ENCODE measurements at places on chromosomes 6 and 20. TPM values are rescaled to one million over a fixed set of nuclear protein-coding genes. Genes with fewer than 3 reads are reported as not detected.

DNA sequence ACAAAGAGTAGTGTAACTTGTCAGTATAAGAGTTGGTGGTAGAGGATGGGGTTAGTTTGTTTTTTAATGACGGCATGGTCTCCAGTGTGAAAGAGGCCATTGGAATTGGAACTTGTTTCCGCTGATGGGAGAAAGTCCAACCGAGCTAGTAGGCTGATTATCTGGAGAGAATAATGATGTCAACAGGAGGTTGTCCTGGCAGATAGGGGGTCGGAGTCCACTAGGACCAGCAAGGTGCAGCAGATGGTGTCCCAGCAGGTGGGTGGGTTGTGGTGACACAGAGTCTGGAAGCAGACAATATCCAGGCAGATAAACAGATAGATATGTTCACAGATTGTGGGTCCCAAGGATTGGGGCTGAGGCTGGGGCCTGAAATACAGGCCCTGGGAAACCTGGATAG is 35.1 kb downstream of the PKIB start:
- H3K36me3 ChIP-seq = no peaks in the 10 kb centered on the region
- no peaks in the 10 kb centered on the region for H3K4me1 ChIP-seq
- no peak for DNase-seq
- H3K27me3 ChIP-seq = no peaks in the 10 kb centered on the region

GRCh38 chr20:44746367-44747165 is 901 bp downstream of the KCNK15 start:
- no peak overlapping the region for H3K27ac ChIP-seq
- DNase-seq = no peak
- peaks cover 4% of the 10 kb centered on the region for H3K4me1 ChIP-seq
- H3K4me3 ChIP-seq = peak overlapping the region; percentile 57

DNA sequence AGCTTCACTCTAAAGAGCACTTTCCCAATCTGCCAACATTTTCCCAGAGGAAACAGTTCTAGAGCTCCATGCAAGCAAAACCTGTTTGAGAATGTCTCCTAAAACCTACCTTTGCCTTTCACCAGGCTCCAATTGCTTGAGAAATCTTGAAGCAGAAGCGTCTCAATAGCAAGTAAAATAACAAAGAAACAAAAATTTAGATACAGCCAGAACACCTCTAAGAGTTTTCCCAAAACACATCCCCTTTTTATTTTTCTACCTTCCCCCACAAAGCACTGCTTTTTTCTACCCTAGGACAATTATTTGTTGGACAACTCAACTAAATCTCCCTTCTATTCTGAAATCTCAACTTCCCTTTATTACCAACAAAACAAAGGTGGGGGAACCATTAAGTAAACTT is 3.6 kb downstream of the VGLL2 start:
- H3K36me3 ChIP-seq = no peaks in the 10 kb centered on the region
- H3K4me3 ChIP-seq = no peak overlapping the region
- H3K27ac ChIP-seq = no peak overlapping the region
- H3K27me3 ChIP-seq = peaks cover 69% of the 10 kb centered on the region

DNA sequence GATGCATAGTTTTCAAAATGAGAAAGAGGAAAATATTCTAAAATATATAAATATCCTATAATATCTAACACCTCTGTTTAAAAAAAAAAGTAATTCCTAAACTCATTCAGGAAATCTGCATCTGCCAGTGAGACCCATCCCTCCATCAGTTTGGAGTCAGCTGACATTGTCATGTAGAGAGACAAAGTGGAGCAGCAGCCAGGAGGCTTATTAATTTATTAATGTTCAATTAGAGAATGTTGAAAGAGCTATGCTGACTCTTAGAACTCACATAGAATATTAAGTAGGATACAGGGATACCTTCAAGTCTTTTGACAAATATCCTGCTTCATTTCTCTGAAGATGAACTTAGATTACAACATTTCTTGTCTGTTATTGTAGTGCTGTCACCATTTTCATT is 12.8 kb upstream of the PERP start:
- no peak for DNase-seq
- H3K4me1 ChIP-seq = peaks cover 3% of the 10 kb centered on the region
- peaks cover 6% of the 10 kb centered on the region for H3K27me3 ChIP-seq
- no peak overlapping the region for H3K4me3 ChIP-seq

TINAG gene
- 0.45 TPM for total RNA-seq

- no peak for DNase-seq
- no peak overlapping the region for H3K4me3 ChIP-seq
- no peaks in the 10 kb centered on the region for H3K36me3 ChIP-seq
- peaks cover 8% of the 10 kb centered on the region for H3K4me1 ChIP-seq
Measured at GRCh38 chr20:47857187-47857568, 71.9 kb upstream of the SULF2 start.

DNA sequence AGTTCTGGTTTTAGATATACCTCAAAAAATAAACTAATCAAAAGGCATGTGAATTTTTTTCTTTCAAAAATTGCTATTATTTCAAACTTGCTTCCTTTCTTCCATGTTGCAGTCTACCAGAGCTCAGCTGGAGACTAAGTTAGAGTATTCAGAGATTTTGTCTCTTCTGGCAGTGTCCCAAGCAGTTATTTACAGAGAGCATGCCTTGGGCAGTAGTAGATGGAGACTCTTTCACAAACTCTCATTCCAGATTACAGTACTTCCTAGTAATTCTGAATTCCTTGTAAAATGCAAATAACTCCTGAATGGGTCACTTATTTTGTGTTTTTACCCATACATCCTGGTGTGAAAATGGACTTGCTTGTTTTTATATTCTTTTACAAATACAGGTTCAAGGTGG is 703.4 kb downstream of the EPHA7 start:
- H3K4me3 ChIP-seq = no peak overlapping the region
- H3K27ac ChIP-seq = no peak overlapping the region
- H3K36me3 ChIP-seq = no peaks in the 10 kb centered on the region
- no peaks in the 10 kb centered on the region for H3K27me3 ChIP-seq
- H3K4me1 ChIP-seq = no peaks in the 10 kb centered on the region

PPIL6 gene
- 6.5 TPM for total RNA-seq

Data from heart left ventricle (tissue), 16 donors.